Activated CD4-positive, alpha-beta memory T cell treated with anti-CD3 and anti-CD28 coated beads, Interleukin-2, amount 10 ng/mL, durations not matched to agents 7 days and 5 days (primary cell): ENCODE measurements at places on chromosomes 16 and 17.

- DNase-seq = no peak
These were observed 26.3 kb downstream of the SMURF2 start for GRCh38 chr17:64635647-64636305.

DNA sequence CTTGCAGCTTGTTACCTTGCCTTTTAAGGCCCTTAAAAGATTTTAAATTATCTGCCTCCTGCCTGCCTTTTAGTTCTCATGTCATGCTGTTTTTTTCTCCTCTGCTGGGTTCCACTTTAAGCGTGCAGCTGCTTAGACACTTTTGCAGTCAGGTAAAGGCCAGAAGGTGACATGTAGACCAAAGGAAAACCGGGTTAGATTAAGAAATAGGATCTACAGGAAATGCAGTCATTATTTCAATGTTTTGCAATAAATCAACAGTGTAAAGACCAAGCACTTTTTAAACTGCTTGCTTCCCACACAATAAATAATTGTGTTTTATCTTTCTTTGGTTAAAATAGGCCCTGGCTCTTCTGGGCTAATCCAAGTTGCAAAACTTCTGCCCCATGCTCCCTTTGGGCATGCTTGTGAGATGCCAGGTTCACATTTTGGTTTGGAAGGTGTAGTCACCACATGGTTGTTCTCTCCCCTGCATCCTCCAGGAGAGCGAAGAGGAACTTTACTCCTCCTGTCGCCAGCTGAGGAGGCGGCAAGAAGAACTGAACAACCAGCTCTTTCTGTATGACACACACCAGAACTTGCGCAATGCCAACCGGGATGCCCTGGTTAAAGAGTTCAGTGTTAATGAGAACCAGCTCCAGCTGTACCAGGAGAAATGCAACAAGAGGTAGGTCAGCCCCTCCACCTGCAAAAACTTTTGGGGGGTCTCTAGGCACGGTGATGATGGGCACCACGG is 54.9 kb downstream of the SDR42E1 start:
- no peak for DNase-seq

DNA sequence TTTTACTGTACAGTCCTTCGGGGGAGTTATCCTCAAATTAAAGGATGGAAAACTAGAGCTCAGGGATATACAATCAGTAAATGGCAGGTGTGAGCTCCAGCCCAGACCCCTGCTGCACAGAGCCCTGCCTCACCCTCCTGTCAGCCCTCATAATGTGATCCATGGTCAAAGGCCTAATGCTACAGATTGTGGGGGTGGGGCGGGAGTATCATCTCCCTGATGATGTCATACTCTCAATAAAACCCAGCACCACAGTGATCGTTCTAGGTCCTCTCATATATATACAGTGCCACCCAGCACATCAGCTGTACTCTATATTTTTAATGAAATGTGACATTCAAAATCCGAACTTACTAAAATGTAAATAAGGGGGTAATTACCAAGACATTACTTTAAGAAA is 61.5 kb downstream of the SLC39A11 start:
- no peak for DNase-seq

GRCh38 chr17:6066183-6066948 is 3.8 kb upstream of the WSCD1 start:
- DNase-seq = no peak

DNA sequence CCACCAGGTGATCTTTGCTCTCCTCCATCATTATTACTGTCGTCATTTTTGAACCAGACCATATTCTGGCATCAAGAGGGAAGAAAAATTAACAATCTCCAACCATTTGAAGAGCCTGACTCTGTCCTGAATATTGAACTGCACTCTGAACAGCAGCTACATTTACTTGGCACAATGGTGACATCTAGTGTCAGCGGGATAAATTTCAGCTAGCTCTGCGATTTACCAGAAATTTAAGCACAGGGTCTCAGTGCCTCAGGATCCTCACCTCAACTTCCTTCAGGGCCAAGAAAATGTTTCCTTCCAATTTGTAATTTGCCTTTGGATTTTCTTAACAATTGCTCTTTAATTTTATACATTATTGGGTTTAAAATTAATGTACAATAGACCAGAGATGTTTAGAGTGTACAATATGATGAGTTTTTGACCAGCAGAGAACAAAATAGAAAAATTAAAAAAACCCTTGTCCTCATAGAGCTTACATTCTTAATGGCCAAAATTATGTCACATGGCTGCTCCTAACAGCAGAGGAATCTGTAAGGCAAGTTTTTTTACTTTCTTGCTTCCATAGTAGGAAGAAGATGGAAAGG is 10.7 kb upstream of the ZNF19 start:
- peak; percentile 51 for DNase-seq
